ENCODE measurements at places on chromosomes 1 and 21.
A peak's percentile ranks its signal among the peaks of the same experiment; 100 is the strongest.

DNA sequence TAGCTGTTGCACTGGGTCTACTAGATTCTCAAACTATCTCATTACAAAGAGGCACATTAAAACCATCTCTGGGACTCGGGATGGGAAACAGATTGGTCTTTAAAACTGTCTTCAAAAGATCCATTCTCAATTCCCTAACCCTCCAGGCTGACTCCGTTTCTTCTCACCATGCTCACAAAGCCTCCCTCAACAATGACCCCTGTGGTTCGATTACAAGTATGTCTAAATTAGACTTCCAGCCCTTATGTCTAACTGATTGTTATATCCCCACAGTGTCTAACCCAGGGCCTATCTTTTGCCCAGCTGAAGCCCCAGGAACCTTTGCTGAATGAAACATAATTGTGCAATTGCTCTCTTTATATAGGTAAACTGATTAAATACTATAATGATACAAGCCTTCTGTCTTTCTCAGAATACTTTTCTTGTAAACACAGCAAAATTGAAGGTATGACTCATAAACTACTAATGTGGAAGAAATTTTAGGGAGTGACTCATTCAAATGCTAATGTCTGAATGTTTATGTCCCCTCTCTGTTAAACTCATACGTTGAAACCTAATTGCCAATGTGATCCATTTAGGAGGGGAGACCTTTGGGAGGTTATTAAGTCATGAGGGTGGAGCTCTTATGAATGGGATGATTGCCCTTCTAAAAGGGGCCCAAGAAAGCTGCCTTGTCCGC lies 65.6 kb upstream of the DAB1 start:
- no peak for DNase-seq

DNA sequence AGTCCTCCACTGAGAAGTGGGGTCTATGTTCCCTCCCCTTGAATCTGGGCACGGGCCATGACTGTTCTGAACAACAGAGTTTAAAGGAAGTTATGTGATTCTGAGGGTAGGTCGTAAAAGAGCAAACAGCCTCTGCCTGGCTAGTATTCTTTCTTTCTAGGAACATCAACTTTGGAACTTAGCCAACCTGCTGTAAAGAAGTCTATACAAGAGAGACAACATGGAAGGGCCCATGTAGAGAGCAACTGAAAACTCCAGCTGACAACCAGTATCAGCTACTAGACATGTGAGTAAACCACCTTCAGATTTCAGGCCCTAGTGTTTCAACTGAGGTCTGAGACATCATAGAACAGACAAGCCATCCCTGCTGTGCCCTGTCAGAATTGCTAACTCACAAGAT lies 7.5 kb downstream of the SELENOF start:
- peak; percentile 24 for DNase-seq

DNA sequence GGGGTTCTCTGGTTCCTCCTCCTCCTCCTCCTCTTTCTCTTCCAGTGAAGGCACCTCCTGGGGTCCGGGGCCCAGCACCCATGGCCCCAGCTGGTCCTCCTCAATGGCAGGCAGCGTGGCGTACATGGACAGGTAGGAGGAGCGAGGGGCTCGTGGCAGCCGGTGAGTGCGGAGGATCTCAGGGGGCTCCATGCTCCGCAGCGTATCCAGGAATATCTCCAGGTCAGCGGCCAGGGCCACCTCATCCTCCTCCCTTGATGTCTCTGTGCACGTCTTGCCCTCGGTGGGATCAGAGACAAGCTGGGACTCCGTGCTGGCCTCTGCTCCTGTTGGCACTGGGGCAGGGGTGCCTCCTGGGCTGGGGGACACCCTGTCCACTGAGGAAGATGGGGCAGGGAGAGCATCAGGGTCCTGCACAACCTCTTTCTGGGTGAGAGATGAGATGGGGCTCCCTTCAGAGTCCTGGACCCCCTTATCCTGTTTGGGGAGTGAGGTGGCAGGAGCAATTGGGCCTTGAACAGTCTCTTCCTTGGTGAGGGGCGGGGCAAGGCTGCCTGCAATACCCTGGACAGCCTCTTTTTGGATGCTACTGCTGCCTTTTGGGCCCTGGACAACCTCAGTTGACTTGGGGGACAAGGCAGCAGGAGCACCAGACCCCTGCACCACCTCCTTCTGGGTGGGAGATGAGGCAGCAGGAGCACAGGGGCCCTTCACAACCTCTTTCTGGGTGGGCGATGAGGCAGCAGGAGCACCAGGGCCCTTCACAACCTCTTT lies 9.6 kb downstream of the CRYBG2 start:
- no peak for DNase-seq

DNA sequence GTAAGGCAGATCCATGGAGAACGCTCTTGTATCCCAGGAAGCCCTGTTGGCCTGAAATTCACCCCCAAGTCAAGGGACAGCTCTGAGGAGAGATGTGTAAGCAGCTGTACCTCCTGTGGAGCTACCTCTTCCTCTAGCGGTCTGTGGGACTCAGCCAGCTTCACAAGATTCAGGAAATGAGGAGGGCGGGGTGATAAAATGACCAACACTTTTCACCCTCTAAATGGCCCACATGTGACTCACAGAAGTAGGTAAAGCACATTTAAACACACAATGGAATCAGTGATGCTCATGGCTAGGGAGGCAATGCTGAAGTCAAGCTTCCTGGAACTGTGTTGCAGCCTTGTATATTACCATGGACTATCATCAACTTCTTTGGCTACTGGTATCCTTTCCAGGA lies at the start of gene SH2D1B:
Gene SH2D1B, minus strand, starts transcription at position 135 of the 400 bp plus-strand sequence. Its CDS starts 120 bp downstream, at position 15.
- no peak for DNase-seq

GRCh38 chr1:244758708-244759107 lies 76.8 kb upstream of the COX20 start:
- no peak for DNase-seq

- DNase-seq, result no peak
Measured at GRCh38 chr1:40701684-40702083, 10.2 kb downstream of the NFYC start.

DNA sequence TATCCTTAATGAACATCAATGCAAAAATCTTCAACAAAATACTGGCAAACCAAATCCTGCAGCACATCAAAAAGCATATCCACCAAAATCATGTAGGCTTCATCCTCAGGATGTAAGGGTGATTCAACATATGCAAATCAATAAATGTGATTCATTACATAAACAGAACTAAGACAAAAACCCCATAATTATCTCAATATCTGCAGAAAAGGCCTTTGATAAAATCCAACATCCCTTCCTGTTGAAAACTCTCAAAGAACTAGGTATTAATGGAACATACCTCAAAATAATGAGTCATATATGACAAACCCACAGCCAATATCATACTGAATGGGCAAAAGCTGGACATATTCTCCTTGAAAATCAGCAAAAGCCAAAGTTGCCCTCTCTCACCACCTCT lies 54.6 kb upstream of the DEPDC1 start:
- no peak for DNase-seq

- peak; percentile 75 for DNase-seq
Measured at GRCh38 chr1:43994794-43995790, 3.7 kb downstream of the CCDC24 start.

DNA sequence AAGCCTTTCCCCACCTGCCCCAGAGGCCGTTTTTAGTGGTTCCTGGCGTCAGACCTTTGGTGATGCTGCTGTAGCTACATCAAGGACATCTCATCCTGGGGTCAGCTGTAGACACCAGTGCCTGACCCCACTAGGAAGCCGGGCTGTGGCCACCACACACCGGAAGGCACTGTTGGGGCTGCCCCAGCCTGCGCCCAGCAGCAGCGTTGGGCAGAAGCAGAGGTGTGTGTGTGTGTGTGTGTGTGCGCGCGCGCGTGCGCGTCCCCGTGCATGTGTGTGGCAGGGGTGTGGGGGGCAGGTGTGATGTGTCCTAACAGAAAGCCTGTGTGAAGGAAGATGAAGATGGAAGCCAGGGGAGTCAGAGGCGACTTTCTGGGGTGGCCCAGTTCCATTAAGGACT lies 62.0 kb upstream of the COL6A1 start:
- no peak for DNase-seq

DNA sequence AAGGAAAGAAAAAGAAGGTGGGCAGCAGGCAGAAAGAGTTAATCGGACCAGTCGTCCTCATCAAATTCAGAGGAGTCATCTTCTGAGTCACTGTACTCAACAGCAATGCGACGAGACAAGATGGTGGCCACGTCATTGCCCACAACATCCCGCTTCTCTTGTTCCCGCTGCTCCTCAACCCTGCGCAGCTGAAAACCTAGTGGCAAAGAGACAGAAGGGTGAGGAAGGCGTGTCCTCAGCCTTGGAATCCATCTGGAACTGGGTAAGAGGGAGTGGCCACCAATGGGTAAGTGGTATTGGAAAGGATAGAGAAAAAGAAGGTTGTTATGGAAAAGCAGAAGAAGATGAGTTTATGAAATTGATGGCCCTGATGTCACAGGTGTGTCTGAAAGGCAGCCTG lies 15.7 kb downstream of the GPR3 start:
- DNase-seq, result no peak

GRCh38 chr1:58391056-58391455 lies 155.5 kb downstream of the OMA1 start:
- DNase-seq, result no peak

DNA sequence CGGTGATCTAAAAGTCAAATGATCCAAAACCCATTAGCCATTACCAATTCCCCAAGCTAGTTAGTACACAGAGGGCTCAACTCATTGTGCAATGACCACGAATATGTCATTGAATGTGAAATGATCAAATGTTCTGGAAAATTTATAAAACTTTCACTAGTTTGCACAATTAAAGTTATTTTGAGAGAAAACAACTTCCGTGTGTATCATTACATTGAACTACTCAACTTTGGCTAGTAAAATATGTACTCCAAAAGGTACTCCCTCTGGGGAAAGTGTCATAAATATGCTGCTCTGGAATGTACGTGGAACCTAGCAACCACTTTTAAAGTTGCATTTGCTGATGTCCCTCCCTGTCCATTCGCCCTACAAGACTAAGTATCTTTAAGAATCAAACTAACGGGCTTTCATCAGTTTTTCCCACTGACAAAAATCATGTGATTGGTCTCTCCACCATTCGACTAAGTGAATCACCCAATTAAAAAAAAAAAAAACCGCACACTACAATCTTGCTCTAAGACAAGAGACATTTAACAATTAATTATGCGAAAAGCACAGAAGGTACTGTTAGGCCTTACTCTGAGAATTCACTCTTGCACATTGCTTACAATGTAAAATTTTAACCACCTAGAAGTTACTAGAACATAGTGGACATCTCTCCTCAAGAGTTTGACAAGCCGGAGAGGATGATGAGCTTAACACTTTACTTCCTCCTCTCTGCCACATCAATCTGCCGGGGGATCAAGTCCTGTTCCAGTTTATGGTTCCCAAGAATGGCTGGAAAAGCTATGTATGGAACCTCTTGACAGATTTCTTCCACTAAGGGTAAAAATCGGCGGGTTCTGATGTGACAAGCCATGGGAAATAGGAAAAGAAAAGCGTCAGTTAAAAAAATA lies 1.2 kb downstream of the ACBD3 start:
- peak; percentile 60 for DNase-seq

- DNase-seq, result peak; percentile 53
Measured at GRCh38 chr1:167426716-167427115, 91.6 kb downstream of the CD247 start.

GRCh38 chr1:159561497-159561896 lies 25.7 kb upstream of the OR10J5 start:
- peak; percentile 68 for DNase-seq

- DNase-seq, result no peak
Measured at GRCh38 chr1:108590957-108591356, 31.1 kb downstream of the EEIG2 start.

DNA sequence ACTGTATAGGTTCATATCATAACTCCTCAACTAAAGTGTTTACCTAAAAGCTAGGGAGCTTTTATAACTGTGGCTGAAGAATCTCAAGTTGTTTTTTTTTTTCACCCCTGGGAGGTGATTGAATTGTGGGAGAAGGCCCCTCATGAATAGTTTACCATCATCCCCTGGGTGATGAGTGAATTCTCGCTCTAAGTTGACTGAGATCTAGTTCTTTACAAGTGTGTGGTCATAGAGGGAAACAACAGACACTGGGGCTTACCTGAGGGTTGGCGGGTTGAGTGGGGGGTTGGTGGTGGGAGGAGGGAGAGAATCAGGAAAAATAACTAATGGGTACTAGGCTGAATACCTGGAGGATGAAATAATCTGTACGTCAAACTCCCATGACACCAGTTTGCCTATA lies 7.9 kb upstream of the ZSCAN20 start:
- DNase-seq, result no peak

DNA sequence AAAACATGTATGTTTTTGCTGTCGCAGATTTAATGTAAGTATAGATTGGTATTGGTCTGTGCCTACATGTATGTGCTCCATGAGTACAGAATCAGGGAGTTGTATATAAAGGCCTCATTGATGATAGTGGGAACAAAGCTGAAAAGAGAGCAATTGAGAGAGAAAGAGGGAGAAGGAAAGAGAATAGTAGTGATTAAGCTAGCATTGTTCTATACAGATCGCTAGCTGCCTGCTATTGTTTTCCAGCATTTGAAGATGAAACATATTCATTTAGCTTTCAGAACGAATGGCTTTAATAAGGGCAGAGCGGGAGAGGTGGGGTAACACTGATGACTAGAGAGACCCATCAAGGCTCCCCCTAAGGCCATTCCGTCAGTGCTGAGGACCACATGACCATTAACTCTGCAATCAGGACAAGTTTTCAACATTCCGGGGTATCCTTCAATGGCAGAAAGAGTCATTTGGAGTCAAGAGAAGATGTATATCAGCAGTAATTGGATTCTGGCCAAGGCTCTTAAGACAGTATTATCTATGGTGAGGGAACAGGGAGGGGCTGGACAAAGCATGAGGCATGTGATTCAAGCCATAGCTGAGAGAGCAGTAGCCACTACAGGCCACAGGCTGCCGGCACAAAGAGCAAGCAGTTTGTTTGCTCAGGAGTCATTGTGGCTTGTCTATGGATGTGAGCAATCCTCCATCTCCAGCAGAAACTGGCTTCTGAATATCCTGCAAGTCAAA lies 176.5 kb downstream of the PBX1 start:
- peak; percentile 73 for DNase-seq

DNA sequence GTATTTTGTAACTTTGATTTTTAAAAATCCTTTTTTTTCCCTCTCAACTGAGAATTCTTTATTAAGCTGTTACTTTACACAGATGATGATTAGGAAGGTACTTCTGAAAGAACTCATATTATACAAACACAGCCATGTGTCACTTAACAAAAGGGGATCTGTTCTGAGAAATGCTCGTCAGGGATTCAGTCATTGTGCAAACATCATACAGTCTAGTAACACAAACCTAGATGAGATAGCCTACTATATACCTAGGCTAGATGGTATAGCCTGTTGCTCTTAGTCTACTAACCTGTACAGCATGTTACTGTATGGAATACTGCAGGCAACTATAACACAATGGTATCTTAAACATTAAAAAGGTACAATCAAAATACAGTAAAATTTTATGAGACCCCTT lies 24.9 kb downstream of the AHCTF1 start:
- DNase-seq, result no peak

All from OCI-M1 (cell line).